Lower leg skin (tissue), 4 donors: ENCODE measurements at places on chromosomes 13 and 19.
A peak's percentile ranks its signal among the peaks of the same experiment; 100 is the strongest.

DNA sequence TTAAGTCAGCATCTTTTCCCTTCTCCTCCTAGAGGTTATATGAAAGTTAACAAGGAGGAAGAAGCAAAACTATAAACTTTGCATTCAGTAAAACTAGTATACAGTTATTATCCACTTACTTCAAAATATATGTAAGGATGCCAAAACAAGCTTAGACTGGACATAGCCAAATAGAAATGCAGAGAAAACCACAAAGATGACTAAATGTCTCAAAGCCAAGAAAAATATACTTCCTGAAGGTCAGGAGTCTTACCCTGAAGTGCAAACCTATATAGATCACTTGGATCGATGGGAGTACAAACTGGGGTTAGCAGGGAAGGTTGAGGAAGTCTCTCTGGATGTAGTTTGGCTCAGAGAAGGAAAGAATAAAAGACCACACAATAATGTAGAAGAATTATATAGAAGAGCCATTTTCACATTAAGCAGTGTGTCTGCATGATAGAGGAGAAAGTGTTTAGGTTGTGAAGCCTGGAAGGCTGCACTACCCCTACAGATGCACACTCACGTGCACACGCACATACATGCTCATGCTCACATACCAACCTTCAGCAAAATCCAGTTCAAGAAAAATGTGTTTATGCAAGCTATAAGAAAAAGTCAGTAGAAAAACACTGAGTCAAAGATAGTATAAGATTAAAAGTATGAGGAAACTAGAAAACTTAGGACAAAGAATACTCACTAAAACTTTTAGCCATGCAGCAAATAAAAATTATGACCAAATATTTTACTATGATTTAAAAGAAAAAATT, 112.1 kb upstream of the RXFP2 start:
- DNase-seq: no peak

DNA sequence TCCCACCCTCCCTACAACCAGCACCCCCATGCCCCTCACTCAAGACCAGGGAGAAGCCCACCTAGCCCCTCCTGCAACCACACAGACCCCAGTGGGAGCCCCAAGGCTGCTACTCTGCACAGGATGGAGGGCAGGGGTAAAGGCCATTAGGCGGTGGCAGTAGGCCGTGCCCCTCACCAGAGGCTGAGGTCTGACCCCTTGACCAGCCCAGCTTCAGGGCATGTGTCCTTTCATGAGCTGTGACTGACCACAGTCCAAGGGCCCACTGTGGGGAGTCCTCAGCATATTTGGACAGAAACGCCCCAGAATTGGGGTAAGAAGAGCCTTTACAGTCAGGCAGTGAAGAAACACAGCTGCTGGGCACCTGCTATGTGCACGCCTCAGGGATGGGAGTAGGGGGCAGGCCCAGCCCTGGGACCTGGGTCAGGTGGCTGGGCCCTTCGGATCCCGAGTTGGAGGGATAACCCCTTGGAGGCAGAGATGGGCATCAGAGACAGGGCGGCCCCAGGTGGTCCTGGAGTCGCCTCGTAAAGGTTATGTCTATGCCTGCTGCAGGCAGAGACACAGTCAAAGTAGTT, 1.7 kb upstream of the RPS5 start:
- no peak for DNase-seq

DNA sequence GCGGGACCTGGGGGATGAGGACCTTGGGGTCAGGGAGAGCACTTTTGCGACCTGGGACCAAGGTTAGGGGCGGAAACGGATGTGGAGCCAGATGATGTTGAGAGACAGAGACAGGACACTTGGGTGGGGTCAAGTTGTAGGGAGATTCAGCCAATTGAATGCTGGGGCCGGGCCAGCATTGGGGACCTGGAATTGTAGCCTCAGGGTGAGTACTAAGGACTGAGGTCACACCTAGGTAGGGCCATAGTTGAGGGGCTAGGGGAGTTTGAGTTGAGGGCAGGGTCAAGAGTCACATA, 1.2 kb downstream of the ALKBH7 start:
- no peak for DNase-seq

DNA sequence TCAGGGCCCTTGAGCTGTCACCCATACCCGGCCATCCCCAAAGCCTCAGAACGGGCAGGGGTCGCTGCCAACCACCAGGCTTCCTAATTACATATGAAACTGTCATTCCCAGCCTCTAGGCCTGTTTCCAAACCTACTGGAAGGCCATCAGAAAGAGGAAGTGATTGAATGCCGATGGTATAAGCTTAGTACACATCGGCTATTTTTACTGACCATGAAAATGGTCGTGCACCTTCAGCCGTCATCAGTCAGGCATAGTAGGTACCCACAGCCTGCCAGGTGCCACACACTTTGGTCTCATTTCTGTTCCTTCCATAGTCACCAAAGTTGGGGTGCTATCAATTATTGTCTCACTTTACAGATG, 10.2 kb downstream of the KRI1 start:
- no peak for DNase-seq

DNA sequence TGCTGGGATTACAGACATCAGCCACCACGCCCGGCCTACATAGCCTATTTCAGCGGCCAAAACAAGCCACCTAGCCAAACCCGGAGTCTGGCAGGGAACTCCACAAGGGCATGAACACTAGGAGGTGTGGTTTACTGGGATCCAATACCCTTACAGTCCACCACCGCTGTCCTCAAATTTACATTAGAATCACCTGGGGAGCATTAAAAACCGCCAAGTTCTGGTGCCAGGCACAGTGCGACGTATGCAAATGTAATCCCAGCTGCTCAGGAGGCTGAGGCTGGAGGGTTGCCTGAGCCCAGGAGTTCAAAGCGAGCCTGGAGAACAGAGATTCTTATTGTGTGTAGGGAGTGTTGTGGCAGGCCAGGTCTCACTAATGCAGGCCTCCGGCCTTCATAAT, 4.2 kb upstream of the AP1M1 start:
- no peak for DNase-seq

GRCh38 chr19:56319991-56320390, 5.4 kb upstream of the ZSCAN5A start:
- no peak for DNase-seq

GRCh38 chr13:73991884-73992283, 142.3 kb downstream of the KLF12 start:
- DNase-seq: no peak

DNA sequence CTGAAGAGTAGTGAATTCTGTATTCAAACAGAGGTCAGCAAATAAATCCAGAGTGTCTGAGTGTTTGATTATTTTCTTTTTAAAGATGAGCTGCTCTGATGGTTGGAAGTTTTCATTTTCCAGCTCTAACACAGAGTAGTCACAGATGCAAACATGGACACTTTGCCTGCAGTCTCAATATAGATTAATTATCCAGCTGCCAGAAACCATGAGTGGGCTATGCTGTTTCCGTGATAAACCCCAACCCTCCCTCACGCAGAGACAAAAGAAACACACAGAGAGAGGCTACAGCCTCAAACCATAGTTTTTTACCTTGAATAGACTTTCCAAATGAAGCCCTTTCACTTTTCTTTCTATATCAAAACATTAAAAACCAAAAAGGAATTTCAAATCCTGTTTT, 884.7 kb downstream of the DIAPH3 start:
- no peak for DNase-seq

GRCh38 chr13:64052521-64052920, 2636.9 kb upstream of the PCDH20 start:
- DNase-seq: no peak

GRCh38 chr13:106113796-106114195, 421.7 kb downstream of the EFNB2 start:
- DNase-seq: no peak

DNA sequence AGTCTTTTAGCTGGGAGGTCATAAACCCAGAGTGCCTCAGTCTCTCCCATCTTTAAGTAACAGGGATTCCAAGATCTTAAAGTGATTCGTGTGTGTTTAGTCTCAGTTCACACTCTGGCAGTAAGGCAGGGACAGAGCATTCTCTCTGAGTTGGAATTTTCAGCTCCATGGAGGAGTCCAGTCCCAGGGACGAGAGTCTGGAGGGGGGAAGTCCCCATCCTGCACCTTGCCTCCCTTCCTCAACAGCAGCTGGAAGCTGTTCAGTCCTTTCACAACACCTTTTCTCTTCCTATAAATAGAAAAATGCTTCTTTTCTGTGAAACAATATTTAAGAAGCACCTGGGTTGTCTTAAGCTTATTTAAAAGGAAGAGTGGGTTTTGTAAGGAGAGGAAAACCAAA, 82.0 kb downstream of the KLF5 start:
- DNase-seq: no peak

GRCh38 chr19:23774524-23774971, 15.9 kb upstream of the ZNF681 start:
- DNase-seq: peak; percentile 50

DNA sequence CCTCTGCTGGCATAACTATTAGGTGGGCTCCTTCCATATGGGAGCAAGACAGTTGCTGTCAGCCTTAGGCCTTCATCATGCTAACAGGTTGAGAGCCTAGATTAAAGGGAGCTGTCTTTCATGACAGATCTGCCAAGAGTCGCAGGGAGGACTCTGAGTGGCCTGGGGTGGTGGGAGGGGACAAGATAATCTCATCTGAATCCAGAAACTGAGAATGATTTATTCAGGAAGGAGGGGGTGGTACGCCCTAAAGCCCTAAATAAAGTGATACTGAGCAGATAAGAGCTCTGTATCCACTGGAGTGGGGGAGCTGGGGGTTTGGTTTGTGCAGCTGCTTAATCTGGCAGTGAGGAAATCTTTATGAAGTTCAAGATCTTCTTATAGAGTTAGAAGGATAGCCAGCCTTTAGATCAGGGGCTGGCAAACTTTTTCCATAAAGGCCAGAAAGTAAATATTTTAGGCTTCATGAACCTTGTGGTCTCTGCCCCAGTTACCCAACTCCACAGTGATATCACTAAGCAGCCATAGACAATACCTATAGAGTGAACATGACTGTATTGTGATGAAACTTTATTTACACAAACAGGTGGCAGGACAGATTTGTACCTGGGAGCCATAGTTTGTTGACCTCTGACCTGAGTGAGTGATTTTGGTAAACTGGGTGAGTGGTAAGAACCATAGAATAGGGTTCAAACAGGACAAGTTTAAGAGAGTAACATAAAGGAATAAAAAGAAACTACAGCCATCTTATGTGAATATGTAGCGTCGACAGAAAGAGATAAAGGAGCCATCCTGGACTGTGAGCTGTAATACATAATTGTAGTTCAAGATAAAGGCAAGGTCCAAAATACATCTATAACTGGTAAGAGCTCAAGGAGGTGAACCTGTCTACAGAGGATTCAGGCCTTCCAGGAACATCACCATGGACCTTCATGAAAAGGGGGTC, 9.8 kb upstream of the STK24 start:
- no peak for DNase-seq

DNA sequence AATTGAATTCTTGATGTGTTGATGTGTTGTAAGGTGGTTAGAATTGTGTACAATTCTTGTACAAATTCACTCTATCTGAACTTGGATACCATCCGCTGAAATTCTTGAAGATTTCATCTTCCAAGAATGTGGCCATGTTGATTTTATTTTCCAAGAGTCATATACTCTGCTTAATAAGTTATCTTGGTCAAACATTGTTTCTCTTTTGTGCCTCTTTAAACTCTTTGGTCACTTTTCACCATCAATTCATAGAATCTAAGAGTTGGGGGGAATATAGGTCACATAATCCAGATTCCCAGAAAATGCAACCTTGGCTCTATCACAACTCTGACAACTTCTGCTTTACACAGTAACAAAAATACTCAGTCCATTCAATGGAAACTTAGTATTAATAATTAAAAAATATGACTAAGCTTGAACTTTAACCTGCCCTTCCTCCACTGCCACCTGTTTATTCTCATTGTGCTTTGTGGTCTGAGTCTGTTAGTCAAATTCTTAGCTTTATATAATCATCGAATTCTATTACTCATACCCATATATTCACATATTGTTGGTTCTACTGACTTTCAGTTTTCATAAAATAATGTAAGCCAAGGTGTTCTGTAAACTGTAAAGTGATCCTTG, 373.2 kb downstream of the LMO7 start:
- no peak for DNase-seq

DNA sequence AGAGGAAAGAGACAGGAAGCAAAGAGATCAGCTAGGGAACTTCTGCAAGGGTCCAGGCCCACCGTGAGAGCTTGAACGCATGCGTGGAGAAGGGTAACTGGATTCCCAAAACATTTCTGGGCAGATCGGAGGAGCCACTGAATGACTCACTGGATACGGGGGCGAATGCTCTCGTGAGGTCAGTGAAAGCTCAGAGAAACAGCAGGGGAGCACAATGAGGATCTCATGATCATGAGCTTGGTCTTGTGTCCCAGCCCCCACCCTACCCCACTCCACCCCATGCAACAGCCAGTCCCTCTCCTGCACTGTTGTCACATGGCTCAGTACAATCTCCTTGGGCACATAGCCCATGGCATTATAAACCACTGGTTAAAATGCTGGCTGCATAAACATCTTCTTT, 40.6 kb downstream of the DCLK1 start:
- DNase-seq: no peak

- no peak for DNase-seq
Measured at GRCh38 chr19:6787393-6787792, 14.9 kb downstream of the VAV1 start.

DNA sequence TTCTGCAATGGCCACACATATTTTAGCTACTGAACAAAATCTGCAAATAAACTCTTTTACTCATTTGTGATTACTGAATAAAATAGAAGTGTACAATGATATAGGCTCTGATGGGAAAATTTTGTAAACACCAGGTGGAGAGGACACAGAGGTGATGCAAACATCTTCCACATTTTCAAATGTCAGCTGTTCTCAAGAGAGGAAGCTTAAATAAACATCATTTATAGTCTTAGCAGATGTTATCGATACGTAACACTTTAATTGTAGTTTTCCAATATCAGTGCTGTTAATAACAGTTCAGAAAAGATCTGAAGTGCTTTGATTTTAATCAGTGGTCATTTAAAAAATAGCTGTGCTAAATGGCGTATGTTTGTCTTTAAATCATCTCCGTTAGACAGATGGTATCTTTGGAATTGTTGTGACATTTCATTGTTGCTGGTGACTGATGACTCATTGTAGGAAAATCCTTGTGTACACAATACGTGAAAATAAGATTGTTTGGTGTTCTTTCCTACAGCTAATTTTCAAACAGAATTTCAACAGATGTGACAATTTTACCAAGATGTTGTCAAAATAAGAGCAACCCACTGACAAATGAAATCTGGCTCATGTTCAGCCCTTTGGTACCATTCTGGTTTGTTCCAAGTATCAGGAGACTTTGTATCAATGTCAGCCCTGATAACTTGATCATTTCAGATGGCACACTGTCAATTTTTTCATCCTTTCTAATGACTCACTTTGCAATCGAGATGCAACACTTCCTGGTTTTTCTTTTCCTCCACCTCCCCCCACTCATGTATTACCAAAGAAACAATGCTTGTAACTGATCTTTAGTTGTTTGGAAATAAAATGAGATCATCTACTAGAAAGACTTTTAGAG, 516.0 kb downstream of the DCT start:
- DNase-seq: no peak

- DNase-seq: peak; percentile 95
Measured at GRCh38 chr19:33302175-33302973, at the start of gene CEBPA. Gene CEBPA, minus strand, starts transcription at chr19:33302534. Its CDS starts 120 bp downstream, at chr19:33302414.
